ENCODE measurements at places on chromosomes 6 and 20.

DNA sequence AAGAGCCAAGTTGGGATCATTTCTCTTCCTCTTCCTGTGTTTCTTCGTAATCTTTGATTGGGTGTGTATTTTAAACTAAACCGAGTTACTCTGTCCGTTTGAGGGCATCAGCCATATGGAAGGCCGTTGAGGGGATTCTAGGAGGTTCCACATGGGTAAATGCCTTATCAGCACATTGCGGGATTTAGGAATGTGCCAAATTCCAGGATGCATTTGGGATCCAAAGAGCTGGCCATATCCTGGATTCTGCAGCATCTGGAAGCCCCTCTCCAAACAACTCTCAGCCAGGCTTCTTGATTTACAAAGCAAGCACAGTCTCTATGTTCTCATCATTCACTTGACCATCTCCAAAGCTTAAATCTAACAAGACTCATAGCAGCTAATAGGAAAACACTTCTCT lies 67.6 kb upstream of the RIN2 start:
- no peak for DNase-seq

DNA sequence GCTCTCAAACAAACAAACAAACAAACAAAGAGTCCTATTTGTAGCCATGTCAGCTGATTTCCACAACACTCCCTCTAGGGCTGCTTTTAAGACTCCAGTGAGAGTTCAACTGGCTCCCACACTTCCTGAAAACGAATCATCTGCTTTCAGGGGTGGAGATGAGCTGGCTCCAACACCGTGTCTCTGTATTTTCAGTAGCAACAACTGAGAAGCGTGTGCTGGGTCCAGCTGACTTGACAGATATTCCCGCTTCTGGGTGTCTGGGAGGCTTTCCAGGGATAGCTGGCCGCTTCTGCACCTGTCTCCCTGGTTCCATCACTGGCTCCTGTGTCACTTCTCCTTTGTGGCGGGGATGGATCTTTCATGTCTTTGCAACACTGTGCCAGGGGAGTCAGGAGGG lies 272.5 kb upstream of the SOX4 start:
- no peak for DNase-seq

DNA sequence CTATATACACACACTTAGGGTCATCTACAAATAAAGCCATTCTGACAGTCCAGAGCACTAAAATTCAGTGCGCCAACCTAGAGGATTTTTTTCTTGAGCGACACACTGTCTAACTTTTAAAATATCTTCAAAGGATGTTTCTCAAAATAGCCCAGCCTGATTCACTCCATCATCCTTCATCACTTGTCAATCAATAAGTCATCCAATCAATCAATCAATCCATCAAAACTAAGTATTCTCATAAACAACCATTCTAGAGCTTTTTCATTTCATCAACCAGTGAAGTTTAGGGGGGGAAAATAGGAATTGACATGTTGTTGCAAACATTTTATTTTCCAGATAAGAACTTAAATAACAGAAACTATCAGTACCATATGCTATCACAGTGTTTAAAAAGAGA lies 183.2 kb downstream of the HDGFL1 start:
- no peak for DNase-seq

DNA sequence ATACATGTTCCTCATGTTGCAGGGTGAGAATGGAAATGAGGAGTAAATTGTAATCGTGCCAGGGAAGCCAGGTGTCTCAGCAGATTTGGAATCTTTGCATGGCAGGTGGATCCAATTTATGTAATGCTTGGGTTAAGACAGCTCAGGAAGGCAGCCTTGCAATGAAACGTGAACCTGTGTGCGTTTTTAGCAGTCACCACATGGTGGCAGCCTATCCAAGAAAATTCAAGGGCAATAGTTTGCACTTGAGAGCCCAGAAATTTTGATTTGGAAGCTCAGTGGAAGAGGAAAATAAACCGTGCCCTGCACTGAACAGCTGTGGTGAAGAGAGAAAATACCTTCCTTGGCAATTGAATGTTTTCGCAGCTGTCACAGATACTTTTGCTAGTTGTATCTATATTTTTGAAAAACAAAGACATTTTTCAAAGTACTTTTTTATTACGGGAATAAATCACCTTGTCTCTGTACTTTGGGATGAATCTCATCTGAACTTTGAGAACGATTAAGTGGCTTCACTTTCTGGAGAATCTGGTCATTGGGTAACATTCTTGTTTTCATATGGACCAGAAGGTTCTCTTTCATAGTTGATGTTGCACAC lies 26.5 kb downstream of the MTHFD1L start:
- DNase-seq: no peak

GRCh38 chr6:76684875-76685274 lies 612.4 kb upstream of the IMPG1 start:
- no peak for DNase-seq

DNA sequence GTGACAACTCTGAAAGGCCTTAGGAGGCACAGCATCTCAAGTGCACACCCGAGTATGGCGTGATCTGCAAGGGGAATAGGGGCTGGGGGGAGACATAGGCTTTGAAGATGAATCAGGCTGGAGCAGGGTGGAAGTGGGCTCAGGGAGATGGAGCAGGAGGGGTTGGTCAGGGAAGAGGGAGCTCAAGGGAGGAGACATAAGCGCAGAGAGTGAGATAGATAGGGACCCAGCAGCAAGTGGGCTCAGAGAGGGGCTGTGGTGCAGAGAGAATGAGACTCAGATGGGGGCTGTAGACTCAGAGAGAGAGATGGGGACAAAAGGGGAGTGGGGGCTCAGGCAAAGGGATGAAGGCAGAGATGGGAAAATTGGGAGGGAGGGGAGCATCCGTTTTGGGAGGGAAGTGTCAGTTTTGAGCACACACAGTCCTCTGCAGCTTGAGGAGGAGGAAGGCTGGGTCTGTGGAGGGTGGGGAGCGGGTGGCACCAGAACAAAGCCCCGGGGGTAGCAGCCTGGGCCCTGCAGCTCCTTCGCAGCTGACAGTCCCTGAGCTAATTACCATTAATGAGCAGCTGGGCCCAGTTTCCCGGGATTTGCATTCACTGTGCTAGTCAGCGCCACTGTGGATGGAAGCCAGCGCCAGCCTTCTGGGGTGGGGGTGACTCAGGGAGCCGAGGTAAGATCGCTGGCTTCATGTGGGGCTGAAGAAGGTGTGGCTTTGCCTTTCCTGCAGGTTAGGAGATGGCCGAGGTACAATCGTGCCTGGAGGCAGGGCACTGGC lies 18.7 kb downstream of the SRXN1 start:
- DNase-seq: no peak

DNA sequence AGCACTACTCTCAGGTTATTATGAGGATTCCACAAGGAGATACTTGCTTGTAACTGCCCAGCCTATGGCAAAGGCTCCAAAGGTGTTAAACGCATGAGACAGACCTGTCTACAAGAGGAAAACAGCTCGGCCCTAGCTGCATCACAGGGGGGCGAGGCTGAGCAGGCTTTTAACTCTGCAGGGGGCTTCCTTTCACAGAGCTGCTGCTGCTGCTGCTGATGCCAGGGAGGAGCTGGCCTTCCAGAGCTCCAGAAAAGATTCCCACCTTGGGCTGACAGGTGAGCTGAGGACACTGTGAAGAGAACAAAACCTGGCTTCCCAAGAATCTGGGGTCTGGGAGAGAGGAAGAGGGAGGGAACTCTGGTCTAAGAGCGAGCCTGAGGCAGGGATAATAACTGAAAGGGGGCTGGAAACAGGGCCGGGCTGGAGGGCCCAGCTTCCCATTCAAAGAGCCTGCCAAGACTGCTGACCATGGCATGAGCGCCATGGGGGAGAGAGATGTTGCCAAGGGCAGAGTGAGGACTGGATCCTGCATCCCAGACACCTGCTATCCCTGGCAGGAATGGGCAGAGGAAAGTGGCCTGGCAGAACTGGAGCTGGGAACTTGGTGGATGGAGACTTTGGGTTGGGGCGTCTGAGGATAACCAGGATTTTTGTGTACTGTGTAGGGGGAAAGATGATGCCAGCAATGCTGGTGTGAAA lies 211.1 kb upstream of the LRFN2 start:
- no peak for DNase-seq

DNA sequence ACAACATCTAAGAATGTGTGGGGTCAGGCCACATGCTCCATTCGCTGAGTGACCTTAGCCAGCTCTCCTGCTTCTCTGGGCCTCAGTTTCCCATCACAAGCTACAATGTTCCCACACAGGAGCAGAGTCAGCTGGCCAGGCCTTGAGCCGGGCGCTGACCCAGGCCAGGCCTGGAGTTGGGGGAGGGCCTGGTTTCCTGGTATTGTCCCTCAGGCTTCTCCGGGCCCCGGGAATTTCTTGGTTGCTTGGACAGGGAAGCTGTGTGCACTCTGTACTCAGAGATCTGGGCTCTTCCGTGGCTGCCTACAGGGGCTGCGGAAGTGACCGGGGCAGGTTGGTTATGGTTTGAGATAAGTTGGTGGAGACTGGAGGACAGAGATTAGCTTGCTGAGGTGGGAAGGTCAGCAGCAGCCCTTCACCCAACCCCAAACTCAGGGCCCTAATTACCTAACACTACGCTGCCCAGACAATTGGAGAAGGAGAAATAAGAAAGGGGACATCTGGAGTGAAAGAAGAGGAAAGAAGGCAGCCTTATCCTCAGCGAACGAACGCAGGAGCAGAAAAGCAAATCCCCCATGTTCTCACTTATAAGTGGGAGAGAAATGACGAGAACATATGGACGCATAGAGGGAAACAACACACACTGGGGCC lies 6.2 kb downstream of the TGM2 start:
- DNase-seq: no peak

DNA sequence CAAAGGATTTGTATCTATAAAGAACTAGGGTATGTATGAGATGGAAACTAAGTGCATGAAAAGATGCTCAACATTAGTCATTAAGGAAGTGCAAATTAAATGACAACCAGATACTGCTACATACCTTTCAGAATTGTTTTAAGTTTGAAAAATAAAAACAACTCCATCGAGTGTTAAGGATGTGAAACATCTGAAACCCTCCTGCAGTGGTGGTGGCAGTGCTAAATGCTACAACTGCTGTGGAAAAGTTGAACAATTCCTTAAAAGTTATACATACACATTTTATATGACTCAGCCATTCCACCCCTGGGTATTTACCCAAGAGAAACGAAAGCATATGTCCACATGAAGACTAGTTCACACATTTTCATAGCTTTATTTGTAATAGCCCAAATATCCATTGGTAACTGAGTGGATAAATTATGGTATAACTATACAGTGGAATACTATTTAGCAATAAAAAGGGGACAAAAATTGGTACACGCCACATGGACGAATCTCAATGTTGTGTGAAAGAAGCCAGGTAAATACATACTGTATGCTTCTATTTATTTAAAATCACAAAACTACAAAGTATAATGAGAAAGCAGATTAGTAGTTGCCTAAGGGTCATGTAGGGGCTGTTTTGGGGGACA lies 10.6 kb downstream of the ARMH2 start:
- DNase-seq: no peak

DNA sequence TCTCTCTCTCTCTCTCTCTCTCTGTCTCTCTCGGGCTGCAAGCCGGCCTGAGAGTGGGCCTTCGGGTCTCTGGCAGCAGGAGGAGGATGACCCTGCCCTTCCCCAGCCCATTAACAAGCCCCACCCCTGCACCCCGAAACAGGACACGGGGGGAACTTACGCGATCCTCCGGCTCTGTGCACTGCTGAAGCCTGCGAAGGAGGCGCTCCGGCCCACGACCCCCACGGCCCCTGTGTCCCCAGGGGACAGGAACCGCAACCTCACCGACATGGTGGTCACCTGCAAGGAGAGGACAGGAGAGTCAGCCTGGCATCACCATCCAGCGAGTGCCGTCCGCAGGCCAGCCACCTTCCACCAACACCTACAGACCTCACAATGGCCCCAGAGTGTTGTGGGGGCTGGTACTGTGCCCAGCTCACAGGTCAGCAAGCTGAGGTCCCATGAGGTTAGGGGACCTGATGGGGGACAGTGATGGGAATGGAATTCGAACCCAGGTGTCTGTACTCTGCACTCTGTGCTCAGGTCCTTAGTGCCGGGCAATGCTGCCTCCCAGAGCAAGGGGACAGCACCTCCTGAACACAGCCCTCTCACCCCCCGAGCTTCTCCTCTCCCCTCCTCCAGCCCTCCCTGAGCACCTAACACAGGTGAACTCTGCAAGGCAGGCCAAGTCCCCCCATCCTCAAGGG lies 60.6 kb downstream of the RIPOR3 start:
- DNase-seq: no peak

DNA sequence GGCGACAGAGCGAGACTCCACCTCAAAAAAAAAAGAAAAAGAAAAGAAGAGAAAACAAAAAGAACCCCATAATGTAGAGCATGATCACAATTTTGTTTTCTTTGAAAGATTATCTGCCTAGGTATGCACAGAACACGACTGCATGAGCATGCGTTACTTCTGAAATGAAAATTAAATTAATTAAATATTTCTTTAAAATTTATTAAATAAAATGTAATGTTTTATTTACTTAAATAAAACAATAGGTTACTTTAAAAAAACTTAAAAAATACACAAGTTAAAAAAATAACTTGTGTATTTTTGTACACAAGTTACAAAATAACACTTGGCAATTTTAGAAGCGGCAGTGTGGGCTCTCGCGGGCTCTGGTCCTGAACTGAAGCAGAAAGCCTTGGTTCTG lies 107.8 kb downstream of the TFAP2A start:
- DNase-seq: no peak

GRCh38 chr6:80988892-80989291 lies 763.6 kb downstream of the TENT5A start:
- no peak for DNase-seq

DNA sequence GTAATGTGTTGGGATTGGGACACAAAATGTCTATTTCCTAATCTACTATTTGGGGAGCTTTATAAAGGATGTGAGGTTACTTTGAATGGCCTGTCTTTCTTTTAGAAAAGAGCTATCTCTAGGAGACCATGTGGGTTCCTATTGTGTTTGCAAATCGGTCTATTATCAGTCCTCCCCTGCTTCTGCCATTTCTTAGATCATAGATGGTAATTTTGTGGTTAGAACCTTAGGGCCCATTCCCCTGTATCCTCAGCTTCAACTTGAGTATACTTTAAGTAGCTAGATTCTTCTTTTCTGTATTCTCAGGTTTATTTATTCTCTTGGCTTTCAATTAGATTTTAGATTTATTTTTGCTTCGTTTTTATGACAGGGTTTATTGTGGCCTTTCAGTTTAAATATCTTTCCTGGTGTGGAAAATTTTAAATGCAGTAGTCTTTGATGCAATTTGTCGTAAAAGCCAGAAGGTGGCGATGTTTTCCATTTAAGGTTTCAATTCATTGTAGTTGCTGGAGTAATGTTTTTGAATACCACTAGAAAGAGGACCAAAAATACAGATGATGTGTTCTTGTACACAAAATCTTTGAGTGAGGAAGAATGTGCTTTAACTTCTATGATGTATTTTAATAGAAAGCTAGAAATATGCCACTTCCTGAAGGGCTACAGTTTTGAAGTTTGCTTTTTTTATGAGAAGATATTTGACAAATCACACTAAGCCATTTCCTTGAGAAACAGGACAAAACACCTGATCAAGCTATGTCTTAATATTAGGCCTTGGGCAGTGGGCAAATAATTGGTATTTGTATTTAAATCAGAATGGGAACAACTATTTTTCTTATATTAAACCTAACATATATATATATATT lies 20.3 kb downstream of the TBPL1 start:
- DNase-seq: no peak

- no peak for DNase-seq
Measured at GRCh38 chr6:498795-499231, 107.3 kb downstream of the IRF4 start.

GRCh38 chr6:136772685-136773472 lies 19.4 kb downstream of the MAP3K5 start:
- no peak for DNase-seq

GRCh38 chr6:162864911-162865310 lies 137.1 kb downstream of the PACRG start:
- no peak for DNase-seq

GRCh38 chr20:57579898-57580447 lies 19.1 kb downstream of the PCK1 start:
- no peak for DNase-seq

Data from esophagus squamous epithelium (tissue), 5 donors.